Vein endothelial cell (primary cell): ENCODE measurements at places on chromosomes 2 and 18. TPM values are rescaled to one million over a fixed set of nuclear protein-coding genes. Genes with fewer than 3 reads are reported as not detected.

WDR75 gene
- 44.4 and 63.0 TPM in 2 replicates for total RNA-seq

TMBIM1 gene
- total RNA-seq = 132 and 142 TPM in 2 replicates

POTEI gene
- total RNA-seq = 0.33 and 0.48 TPM in 2 replicates

NCKAP5 gene
- total RNA-seq = 0.96 and 2.0 TPM in 2 replicates

ANKRD62 gene
- total RNA-seq = not detected in 2 replicates
